ENCODE measurements at places on chromosomes 16 and 17. TPM values are rescaled to one million over a fixed set of nuclear protein-coding genes. Genes with fewer than 3 reads are reported as not detected.
A peak's percentile ranks its signal among the peaks of the same experiment; 100 is the strongest.

Gene SLC12A3
- not detected for total RNA-seq

Gene STX1B
- 7.3 TPM for total RNA-seq

Gene IFT20
- 25.7 TPM for total RNA-seq

Gene ITGAD
- total RNA-seq: not detected

Gene SMG6
- 19.0 TPM for total RNA-seq

Gene MYH2
- total RNA-seq: 0.37 TPM

Gene FBF1
- total RNA-seq: 11.2 TPM

Gene DLX3
- total RNA-seq: 0.04 TPM

Gene HOXB8
- not detected for total RNA-seq

GRCh38 chr16:24102209-24102660, 153.9 kb upstream of the CACNG3 start:
- no peak for DNase-seq

DNA sequence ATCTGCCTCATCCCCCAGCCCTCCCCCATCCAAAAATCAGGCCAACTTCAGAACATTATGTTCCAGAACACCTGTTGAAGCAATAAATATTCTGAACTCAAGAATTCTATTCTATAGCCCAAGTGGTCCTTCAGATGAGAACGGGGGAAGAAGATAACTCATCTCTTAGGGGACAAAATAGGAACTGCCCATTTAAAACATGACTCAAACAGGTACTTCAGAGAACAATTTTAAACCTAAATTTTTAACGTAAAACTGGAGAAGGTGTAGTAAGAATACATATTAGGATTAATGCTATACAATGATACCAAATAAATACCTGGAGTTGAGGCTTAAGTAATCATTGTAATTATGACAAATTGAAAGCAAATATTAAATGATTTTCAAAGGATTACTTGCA, 112.1 kb downstream of the CDYL2 start:
- DNase-seq: no peak

- DNase-seq: no peak
Observed at GRCh38 chr17:82565551-82565950, 46.0 kb downstream of the FOXK2 start.

GRCh38 chr17:47243737-47244598, 9.7 kb upstream of the ITGB3 start:
- no peak for DNase-seq

- no peak for DNase-seq
Observed at GRCh38 chr17:33371377-33371776, 78.3 kb upstream of the ASIC2 start.

GRCh38 chr17:59496178-59496577, 69.2 kb upstream of the DHX40 start:
- DNase-seq: no peak

GRCh38 chr17:80498242-80498919, 22.0 kb upstream of the NPTX1 start:
- peak; percentile 59 for DNase-seq

DNA sequence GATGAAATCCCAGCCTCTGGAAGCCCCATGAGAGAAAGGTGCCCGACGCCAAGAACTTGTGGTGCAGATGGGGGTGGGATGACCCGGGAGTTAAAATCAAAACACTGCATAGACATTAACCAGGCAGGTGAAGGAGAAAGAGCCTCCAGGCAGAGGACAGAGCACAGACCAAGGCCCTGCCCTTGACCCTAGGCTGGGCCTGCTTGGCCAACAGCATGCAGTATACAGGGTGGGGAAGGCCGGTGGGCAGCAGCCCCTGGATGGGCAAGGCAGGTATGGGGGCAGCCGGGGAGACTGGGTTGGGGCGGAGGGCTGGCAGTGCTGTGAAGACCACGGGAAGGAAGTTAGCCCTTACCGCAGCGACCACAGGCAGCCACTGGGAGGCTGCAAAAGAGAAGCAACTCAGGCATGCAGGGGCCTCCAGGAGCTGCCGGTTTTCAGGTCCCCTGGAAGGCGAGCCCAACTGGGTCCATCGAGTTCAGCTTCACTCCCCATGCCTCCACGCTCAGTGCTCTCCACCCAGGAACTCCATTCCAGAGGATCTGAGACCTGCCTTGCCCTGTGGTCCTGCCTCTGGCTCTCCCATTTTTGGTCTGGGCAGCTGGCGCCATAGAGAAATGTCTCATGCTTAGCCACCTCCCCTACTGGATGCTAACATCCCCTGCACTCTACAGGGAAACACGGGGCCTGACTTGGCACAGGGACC, 81.2 kb downstream of the C16orf95 start:
- peak; percentile 26 for DNase-seq

DNA sequence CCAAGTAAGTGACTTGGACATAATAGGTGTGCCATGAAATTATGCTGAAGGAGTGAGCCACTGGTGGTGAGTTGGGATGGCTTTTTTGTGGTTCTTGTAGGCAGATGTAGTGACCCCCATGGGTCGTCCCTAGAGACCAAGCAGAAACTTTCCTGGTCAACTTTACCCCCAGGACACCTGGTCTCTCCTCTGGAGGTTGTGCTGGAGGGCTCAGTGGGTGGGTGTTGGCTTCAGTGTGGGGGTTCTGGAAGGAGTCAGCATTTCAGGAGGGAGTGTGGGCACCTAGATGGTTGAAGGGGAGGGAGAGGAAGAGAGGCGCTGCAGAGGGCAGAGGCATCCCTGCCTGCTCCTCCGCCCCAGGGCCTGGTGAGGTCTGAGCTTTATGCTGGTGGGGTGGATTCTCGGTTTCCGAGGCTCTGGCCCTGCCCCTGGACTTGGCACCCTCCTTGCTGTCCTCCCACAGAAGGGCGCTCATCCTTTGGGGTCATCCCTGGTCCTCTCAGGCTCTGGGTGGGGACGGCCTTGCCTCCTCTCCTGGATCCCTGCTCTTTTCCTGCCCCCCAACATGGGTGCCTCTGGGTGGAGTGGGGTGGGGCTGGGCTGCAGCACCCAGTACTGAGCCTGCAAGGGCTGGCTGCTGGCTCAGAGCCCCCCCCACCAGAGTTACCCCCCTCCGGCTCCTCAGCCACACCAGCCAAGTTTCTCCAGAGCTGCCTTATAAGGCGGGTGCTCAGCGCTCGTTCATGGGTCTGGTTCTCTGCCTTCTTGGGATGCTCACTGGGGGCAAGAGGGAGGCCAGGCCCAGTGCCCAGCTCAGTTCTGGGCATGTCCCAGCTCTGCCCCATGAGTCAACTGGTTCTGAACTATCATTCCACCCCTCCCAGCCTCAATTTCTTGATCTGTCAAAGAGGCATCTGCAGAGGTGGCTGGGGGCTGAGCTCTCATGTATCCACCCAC, 266.8 kb downstream of the SEC14L1 start:
- no peak for DNase-seq

DNA sequence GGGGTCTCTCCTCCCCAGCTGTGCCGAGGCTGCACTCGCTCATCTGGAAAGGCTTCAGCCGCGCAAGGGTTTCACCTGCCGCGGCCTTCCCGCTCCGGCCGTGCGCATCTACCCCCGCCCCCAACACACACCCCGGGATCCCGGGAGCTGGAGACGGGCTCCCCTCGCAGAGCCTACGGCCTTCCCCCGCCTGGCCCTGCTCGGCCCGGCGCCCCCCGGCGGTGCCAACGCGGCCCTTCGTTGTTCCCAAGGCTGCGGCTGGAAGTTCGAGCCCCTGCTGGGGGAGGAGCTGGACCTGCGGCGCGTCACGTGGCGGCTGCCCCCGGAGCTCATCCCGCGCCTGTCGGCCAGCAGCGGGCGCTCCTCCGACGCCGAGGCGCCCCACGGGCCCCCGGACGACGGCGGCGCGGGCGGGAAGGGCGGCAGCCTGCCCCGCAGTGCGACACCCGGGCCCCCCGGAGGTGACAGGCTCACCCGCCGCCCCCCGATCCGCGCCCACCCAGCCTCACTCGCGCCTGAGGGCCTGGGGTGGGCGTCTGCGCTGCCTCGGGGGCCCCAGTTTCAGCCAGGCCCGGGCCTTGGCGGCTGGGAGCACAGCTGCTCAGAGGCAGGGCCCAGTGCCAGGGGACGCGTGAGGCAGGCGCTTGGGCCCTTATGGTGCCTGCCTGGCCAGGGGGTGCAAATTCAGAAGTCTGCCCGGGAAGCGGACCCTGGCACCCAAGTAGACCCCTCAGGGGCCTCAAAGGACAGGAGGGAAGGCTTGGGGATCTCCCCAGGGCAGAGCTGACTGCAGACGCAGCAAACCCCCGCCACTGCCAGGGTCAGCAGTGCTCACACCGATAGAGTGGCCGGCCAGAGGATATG, 11.2 kb downstream of the GALK1 start:
- DNase-seq: peak; percentile 89

DNA sequence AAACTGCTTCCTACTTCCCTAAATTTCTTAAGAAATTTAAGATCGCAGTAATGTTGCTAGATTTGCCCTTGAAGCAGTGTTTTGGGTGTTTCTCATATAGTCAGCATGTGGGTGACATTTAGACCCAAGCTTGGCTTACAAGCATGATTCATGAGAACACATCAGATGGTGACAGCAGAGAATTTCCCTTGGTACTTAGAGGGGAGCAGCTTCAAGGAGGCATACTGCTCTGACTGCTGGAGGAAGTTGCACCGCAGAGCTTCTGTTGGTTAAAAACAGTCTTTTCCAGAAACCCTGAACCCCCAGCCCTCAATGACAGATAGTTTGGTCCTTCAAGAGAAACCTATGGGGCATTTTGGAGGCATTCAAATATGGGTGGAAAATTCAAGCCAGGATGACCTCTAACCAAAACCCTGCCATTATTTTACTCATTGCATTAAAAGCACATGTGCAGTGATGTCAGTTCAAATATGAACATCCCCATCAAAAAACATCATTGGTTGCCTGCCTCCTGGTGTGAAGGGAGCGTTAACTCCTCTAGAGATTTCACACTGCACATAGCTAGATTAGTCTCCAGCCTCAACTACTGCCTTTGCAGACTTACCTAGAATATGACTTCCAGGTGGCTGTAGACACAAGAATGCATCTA, 201.5 kb upstream of the CACNG5 start:
- DNase-seq: no peak

DNA sequence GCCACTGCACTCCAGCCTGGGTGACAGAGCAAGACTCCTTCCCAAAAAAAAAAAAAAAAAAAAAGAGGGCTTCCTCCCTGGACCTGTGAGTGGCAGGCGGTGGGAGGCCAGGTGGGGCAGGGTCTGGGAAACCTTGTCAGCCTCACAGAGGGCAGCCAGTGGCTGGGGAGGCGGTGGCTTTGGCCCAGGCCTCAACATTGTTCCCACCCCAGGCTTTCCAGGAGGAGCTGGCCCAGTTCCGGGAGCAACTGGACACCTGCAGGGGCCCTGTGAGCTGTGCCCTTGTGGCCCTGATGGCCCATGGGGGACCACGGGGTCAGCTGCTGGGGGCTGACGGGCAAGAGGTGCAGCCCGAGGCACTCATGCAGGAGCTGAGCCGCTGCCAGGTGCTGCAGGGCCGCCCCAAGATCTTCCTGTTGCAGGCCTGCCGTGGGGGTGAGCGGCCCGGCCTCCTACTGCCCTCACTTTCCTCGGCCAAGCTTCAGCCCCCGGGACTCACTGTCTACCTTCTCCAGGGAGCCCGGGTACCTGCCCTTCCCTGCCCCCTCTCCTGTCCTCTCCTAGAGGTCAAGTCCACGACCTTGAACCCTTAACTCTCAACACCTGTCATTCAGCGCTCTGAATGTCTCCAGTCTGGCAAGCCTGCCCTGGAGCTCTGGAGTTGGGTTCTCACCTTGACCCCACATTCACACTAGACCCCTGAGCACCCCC, 12.4 kb downstream of the ZNF213 start:
- no peak for DNase-seq

- DNase-seq: no peak
Observed at GRCh38 chr17:41539071-41539492, 11.0 kb upstream of the KRT19 start.

- DNase-seq: no peak
Observed at GRCh38 chr17:39556423-39556822, 51.3 kb downstream of the NEUROD2 start.

GRCh38 chr16:66656547-66656946, 40.0 kb downstream of the CMTM4 start:
- no peak for DNase-seq

DNA sequence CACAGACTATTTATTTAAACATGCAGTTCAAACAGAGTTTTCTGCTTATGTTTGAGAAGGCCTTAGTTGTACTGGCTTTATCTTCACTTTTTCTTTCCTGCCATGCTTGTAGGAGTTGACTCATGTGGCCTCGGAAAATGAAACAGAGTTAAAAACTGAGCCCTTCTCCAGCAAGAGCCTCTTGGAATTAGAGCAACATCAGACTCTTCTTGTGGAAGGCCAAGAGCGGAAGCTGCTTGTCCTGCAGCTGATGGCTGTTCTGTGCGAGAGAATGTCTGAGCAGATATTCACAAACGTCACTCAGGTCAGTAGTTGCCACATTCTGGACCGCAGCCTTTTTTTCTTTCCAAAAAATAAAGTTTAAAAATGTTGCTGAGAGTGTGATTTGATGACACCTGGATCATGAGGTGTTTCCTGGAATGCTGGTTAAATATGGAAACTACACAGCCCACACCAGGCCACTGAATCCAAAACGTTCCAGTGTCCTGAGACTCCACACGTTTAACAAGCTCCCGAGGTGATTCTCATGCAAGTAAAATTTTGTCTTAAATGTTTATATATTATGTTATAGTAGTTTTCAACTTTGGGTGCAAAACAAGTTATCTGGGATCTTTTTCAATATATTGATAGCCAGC, 65.9 kb downstream of the TANGO6 start:
- no peak for DNase-seq

DNA sequence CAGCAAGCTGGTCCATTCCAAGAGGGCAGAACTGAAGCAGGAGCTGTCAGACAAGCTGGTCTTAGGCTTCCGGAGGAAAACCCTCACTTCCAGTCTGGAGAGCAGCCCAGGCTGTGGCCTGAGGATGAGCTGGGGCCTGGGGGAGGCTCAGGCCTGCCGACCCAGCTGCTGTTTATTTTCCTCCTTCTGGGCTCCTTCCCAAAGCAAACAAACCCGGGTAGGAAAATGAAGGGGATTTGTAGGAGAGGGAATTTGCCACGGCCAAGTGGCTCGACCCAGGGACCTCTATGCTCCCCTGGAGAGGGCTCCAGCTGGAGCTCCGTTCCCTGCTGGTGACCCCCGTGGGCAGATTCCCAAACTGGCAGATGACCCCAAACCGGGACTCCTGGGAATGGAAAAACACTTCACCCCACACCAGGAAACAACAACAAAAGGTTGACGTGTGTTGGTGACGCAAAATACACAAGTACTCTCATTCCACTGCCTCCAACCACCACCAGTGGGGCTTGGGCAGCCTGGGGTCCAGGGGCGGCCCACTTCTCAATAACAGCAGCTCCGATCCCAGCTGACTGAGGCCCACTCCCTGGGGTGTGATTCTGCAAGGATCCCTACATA, 8.8 kb downstream of the JUP start:
- DNase-seq: no peak

- no peak for DNase-seq
Observed at GRCh38 chr16:87580855-87581261, 21.4 kb upstream of the JPH3 start.

DNA sequence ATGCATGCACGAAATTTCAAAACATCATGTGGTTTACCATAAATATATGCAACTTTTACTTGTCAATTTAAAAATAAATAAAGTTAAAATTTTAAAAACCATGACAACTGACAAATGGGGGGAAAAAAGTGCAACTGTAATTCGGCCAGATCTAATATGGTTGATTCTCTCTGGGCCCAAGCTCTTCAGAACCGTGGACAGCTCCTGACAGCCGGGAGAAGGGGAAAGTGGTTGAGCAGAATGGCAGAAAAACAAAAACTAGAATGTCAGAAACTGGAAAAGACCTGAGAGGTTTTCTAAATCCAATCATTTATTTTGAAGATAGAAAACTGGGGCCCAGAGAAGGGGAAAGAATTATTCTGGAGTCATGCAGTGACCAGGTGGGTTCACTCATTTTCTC, 126.6 kb downstream of the TMEM132E start:
- DNase-seq: peak; percentile 82

GRCh38 chr16:85544016-85544415, 69.1 kb upstream of the GSE1 start:
- no peak for DNase-seq

GRCh38 chr16:79089735-79090284, 510.7 kb downstream of the MAF start:
- no peak for DNase-seq
